Fibroblast of skin of left biceps (primary cell): ENCODE measurements at places on chromosomes 16 and 17.

- no peak for DNase-seq
Measured at GRCh38 chr16:17345043-17345442, 125.7 kb downstream of the XYLT1 start.

DNA sequence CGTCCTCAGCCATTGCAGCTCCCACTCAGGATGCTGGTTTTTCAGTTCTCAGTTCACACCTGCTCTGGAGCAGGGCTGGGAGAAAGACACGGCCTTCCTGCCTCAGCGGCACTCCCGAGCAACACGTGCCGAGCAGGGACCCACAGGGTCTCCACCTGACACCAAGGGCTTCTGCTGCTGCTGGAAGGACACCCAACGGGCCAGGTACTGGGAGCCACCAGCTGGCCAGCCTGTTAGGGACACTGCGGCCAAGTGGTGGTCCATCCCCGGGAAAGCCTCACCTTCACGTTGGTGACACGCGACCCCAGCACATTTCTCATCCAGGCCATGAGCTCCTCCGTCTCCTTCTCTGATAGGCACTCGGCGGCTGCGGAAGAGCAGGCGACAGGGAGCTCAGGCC is 8.1 kb downstream of the DNASE1 start:
- DNase-seq: no peak

DNA sequence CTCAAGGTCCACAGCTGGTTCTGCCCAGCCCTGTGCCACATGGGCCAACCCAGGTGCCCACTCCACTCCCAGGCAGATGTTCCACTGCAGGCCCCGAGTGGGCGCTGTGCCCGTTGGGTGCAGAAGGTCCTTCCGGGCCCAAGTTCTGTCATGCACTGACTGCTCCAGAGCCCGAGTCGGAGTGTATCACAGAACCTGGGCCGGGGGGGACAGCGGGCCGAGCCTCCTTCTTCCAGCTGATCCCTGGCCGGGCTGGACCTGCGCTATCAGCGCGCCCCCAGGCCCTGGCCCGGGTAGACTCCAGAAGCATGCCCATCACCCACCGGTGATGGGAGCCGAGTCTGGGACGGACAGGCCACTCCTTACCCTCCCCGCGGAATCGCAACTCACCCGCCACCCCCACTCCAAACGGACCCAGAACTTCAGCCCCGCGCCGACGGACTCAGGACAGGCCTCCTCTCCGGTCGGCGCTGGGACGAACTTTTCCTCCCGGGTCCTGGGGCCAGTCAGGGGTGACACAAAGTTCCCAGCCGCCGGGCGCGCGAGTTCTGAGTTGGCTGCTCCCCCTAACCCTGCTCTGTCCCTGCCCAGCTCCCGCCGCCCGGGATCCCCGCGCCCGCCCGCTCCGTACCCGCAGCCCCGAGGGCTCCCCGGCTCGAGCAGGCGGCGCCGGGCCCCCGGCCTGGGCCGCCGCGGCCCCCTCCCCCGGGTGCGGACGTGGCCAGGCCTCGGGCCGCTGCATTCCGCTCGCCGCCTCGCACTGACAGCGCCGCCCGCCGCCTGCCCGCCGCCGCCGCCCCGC is at the start of gene COPZ2:
Gene COPZ2, minus strand, starts transcription at position 762 of the 802 bp plus-strand sequence. Its CDS starts 20 bp downstream, at position 742.
- DNase-seq: no peak

DNA sequence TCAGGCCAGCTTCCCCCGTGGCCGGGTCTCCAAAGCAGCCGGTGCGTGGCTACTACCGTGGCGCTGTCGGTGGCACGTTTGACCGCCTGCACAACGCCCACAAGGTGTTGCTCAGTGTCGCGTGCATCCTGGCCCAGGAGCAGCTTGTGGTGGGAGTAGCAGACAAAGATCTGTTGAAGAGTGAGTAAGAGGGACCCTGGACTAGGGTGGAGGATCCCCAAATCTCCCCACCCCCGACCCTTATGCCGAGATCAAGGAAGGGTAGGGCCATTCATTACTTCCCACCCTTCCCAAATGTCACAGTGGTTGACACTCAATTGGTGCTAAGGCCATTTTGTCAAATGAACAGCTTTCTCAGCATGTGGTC is 1.2 kb downstream of the COASY start:
- no peak for DNase-seq

DNA sequence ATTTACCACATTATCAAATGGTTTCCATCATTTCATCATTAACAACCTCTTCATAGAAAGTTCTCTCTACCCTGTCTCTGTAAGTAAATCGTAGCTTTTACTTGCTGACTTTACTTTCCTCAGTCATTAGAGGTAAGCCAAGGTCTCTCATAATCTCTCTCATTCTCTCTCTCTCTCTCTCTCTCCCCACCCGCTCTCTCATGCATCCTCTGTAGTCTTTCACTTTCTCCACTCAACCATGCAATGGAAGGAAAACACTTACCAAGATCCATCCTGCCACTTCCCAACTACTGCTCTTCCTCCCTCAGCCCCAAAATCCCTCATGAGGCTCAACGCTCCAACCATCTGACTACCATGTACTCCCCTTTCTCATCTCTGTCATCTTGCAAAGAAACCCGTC is 6.1 kb downstream of the CEP112 start:
- DNase-seq: no peak

- DNase-seq: no peak
Measured at GRCh38 chr17:33262266-33263123, 30.6 kb downstream of the ASIC2 start.

DNA sequence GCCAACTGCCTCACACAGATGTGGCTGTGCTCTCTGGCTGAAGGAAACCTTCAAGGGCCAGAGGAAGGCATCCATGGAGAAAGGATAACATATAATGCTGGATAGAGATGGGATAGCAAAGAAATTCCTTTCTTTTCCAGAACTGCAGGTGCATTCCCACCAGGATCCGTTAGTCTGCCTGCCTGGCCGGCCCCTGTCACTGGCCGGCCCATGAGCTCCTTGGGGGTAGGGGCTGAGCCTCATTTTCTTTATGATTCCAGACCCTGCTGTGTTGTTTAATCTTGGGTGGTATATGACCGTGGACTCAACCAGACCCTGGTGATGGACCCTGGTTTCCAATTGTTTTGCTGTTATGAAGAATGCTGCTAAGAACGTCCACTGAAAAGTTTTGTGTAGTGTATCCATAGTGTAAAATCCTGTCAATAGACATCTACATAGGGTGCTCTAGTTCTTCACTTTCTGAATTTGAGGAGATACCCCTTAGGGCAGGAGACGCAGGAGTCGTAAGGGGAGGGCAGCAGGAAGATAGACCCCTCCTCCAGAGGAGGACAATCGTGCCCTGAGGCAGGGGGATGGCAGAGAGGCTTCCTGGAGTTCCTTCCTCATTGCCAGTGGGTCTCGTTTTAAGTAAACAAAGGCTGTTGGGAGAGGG is 93.4 kb downstream of the IRX3 start:
- DNase-seq: no peak

GRCh38 chr17:38585056-38585917 is 20.5 kb downstream of the SRCIN1 start:
- DNase-seq: no peak

DNA sequence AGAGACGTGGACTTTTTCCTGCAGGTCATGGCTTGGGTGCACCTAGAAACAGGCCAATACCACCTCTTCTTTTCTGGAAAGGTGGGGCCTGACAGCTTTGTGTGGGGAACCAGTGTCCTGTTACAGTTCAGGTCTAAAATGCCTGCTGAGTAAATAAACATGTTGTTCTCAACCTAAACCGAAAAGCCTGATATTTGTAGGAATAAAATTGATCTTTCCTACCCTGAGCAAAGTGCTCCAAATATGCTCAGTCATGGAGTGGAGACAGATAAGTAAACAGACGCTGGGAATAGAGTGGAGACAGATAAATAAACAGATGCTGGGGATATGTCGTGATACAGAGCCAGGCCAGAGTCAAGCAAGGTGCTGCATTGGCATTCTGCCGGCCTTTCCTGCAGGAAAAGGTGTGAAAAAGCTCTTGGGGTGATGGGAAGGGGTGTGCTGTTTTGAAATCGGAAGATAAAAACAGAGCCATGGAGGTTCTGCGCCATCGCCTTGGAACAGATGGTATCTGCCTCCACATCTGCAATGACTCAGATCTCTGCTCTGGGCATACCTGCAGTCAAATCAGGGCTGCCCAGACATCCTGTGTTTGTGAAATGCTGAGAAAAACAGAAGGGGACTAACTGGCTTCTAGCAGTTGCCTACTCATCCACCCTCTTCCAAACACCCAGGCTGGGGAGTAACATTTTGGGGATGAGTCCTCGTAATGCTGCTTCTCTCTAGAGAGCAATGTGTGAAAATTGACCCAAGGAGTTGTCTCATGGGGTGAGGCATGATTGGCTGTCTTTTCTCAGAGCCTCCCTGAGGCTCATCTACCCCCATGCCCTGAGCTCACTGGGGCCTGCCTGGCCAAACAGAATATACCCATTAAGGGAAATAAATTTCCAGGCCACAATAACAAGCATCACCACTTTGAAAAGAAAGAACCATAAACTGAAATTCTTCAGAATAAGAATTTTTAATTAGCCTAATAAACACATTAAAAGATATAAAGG is 16.8 kb upstream of the TRPV2 start:
- DNase-seq: no peak

- DNase-seq: no peak
Measured at GRCh38 chr17:9828296-9829295, 2.9 kb downstream of the GLP2R start.

GRCh38 chr17:71331754-71332325 is 789.0 kb upstream of the SOX9 start:
- DNase-seq: no peak

DNA sequence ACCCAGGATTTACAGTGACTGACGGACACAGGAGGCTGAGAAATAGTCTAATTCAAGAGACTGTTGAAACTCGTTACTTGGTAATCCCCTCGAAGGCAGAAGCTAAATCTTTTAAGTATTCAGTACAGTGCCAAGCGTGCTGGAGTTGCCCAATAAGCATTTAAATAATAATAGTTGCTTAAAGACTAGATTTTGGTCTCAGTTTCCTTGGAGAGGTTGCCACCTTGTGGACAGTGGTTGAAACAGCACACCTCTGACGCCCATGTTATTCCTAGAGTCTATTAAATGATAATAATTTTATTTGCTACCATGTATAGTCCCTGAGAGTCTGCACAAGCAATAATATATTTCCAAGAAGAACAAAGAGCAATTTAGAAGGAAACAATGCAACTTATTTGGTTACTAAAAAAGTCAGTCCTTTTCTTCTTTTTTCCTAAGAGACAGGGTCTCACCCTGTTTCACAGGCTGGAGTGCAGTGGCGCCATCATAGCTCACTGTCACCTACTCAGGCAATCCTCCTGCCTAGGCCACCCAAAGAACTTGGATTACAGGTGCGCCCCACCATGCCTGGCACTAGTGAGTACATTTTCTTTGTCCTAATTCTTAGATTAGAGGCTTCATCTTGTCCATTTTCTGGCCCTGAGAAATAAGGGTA is 138.0 kb upstream of the NUDT7 start:
- DNase-seq: no peak

DNA sequence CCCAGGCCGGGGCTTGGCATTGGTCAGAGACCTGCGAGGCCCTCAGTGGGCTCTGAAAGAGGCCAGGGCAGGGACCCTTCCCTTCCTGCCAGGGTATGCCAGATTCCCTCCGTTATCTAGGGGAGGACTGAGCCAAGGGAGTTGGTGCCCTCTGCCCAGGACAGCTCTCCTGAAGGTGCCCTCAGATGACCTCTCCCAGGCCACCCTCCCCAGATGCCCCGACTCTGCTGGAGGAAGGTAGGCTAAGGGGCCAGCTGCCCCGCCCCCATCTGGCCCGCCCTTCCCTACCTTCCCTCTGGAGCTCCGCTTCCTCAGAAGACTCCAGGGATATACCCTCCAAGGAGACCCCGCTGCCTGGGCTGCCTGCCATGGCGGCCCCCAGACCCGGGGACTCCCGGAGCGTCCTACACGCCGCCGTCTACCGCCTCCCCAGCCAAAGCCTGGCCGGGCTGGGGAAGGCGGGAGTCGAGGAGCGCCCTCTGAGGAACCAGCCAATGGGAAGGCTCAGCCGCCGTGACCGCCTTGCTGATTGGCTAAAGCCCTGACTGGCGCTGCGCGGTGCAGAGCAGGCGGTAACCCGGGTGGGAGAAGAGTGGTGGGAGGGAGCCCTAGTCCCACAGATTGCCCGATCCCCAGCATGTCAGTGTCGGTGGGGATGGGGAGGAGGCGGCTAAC is 7.0 kb downstream of the MPP2 start:
- DNase-seq: peak; percentile 47

DNA sequence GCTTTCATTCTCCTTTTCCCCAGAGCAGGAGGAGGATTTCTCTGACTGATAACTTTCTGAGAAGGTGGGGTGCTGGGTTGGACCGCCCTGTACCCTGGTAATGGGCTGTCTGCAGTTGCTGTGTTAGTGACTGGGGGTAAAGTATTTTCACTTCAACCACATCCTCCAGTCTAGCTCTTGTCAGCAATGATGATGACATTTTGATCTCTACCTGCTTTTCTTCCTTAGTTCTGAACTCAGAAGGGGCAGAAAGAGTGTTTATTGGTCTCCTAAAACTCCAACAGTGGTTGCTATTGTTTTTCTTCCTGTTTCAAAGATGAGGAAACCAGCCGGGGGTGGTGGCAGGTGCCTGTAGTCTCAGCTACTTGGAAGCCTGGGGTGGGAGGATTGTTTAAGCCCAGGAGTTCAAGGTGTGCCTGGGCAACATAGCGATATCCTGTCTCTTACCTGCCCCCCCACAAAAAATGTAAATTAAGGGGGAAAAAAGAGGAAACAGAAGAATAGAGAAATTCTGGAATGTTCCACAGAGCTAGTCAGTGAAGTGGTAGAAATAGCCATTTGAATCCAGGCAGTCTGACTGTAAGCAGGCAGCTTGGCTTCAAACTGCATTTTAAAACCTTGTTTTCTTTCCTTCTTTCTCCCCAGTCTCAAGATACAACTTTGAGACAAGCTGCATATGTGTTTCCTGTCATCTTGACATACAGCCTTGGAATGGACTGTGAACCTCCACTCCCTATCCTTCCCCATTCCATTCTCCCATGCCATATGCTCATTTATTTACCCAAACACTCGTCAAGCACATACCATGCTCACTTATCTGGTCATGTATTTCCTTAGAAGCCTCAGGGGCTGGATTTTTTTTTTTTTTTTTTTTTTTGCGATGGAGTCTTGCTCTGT is 3.3 kb upstream of the N4BP1 start:
- peak; percentile 51 for DNase-seq

DNA sequence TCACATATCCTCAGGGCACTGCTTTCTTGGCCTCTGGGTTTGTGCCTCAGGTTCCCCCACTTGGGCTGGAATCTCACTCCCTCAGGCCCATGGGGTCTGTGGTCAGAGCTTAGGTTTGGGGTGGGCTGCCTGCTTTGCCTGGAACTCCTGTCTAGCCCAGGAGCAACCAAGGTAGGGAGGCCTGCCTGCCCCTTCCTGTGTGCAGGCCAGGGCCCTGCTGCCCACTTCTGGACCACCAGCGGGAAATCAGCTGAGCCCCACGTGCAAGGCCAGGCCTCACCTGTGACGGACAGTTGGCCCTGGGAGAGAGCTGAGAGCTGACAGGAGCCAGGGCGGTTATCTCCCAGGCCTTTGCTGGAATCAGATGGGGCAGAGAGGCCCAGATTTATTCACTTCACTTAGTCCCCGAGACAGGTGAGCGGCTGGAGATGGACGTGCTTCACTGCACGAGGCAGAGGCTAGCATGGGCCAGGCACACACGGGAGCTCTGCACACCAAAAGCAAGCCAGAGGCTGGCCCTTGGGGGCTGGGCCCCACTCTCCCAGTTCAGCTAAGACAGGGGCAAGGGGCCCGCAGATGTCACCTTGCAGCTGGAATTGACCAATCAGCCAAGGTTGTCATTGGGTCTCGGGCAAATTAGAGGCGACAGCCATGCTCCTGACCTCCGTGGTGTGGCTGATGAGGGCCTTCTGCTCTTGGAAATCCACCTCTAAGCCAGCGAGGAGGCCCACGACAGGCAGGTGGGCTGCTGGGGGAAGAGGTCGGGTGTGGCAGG is 49.9 kb upstream of the DOC2B start:
- no peak for DNase-seq
